ENCODE measurements at places on chromosomes 12 and 14.
A peak's percentile ranks its signal among the peaks of the same experiment; 100 is the strongest.

- no peak for DNase-seq
Measured at GRCh38 chr12:14771651-14772137, 31.6 kb downstream of the WBP11 start.

GRCh38 chr14:51481643-51482042 lies 170.1 kb upstream of the FRMD6 start:
- DNase-seq = peak; percentile 53

- no peak for DNase-seq
Measured at GRCh38 chr14:104306450-104307040, 168.2 kb downstream of the KIF26A start.

- no peak for DNase-seq
Measured at GRCh38 chr12:52903285-52903854, 1.5 kb downstream of the KRT8 start.

DNA sequence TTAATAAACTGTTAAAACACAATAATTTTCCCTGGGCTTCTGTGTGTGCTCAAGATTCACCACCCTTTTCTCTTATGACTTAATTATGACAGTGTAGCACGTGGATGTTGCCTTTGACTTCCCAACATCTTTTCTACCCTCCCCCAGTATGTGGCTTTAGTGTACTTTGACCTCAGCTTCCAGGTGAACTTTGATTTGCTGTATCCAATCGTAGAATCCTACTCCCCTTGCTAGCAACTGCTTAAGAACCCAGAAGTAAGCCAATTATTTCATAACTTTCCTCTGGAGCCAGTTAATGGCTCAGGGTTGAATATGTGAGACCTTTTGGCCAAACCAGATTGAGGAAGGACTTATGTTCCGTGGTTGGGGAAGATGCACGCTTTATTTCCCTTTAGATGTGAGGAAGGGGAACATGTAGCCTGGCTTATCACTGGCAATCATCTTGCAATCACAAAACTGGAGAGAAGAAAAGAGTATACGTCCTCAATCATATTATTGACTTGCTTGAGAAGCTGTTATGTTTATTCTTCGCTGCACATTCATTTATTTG lies 259.6 kb upstream of the ATP2B1 start:
- DNase-seq = no peak

DNA sequence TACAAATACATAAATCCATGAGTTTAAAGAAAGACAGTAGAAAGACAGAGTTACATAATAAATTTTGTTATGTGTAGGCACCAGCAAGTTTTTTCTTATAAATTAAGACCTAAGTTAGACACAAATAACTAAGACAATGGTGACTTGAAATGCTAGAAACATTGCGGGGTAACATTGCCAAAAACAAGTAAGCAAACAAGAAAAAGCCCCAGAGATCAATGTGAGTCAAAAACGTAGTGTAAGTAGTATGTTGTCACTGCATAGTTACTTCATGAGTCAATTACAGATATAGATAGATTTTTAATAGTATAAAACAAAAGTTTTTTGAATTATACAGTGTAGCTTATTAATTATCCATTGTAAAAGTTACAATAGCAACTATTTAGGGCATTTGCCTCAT lies 83.4 kb downstream of the CNTN1 start:
- no peak for DNase-seq

DNA sequence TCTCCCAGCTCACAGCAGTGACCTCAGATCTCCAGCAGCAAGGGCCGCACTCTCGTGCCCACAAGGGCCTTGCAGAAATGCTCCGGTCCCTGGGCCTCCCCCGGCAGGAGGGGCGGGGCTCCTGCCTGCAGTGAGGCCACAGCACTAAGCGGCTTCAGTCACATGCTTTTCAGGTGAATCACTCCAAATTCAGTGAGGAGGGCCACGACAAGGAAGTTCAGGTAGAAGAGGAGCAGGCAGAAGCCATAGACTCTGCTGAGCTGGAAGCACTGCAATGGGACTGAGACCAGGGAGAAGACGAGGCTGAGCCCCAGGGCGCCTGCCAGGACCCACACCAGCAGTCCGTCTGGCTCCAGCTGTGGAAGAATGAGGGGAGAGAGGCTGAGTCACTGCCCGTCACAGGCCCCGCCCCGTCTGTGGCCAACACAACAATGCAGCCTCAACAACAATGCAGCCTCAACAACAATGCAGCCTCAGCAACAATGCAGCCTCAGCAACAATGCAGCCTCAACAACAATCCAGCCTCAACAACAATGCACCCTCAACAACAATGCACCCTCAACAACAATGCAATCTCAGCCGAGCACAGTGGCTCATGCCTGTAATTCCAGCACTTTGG lies 35.2 kb downstream of the SLC8B1 start:
- no peak for DNase-seq

- DNase-seq = peak; percentile 13
Measured at GRCh38 chr14:70052990-70053389, 135.8 kb downstream of the SLC8A3 start.

DNA sequence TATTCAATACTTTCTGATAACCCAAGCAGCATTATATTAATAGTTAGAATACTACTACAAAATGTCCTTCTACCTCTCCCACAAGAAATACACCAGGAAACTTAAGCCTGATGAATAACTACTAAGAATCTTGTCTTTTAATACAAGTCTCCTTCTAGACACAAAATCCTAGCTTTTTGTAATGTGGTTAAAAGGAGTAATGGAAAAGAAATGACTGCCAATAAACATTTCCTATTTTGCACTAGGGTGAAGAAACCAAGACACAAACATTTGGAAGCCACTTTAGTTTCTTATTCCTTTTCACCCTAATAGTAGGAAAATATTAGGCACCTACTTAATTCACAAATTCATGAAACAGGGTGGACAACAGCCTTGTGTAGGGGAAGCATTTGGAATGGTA lies 51.3 kb upstream of the TTC7B start:
- DNase-seq = no peak

GRCh38 chr12:95789126-95790032 lies 1.2 kb downstream of the NTN4 start:
- DNase-seq = no peak

GRCh38 chr14:96246539-96246847 lies 9.5 kb upstream of the BDKRB1 start:
- no peak for DNase-seq

DNA sequence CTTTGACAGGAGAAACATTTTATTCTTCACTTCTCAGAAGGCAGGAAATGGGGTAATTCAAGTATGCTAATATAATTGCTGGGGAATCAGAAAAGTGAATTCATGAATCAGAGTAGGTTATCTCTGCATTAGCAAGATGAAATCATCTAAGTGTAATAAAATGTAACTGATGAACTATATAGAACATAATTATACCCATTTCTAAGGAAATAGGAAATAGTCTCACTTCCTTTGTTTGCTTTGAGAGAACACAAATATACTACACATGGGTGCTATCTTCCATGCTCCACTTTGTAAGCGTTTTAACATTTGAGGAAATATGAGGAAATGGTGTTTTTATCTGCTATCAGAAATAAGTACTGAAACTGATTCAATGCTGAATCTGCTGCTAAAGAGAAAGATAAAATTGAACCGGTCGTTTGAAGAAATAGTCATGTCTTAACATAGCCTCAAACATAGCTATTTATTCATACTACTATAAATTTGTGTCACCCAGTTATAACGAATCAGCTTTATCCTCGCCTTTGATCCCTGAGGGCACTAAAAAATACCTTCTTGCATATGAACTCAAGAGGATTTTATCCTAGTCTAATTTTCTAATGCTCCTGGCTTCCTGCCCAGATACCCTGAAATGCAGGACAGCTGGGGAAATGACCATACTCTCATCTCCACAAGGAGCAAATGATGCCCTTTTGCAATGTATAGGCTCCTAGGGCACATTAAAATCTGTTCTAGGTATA lies 696.0 kb downstream of the C12orf50 start:
- DNase-seq = no peak

- DNase-seq = no peak
Measured at GRCh38 chr14:34129927-34130552, 179.2 kb upstream of the EGLN3 start.

GRCh38 chr14:24054646-24055045 lies 2.8 kb downstream of the CARMIL3 start:
- DNase-seq = no peak

DNA sequence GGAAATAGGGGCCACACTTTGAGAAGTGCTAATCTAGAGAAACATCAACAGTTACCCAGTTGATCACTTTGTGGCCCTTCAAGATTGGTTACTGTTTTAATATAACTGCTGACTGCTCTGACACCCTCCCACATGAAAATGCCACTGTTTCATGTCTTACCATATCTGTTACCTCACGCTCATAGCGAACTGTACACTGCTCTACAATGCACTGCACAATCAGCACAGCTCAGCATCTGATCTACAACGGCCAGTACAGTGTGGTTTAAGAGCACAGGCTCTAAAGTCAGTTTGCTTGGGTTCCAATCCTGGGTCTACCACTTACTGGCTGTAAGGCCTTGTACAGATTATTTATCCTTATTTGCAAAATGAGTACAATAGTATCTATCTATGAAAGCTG lies 39.1 kb downstream of the SPPL3 start:
- DNase-seq = no peak
